Activated CD4-positive, alpha-beta T cell treated with anti-CD3 and anti-CD28 coated beads for 24 hours (primary cell): ENCODE measurements at places on chromosomes 5 and 9.

- no peak for DNase-seq
Measured at GRCh38 chr5:167696558-167697314, 594.7 kb upstream of the WWC1 start.

DNA sequence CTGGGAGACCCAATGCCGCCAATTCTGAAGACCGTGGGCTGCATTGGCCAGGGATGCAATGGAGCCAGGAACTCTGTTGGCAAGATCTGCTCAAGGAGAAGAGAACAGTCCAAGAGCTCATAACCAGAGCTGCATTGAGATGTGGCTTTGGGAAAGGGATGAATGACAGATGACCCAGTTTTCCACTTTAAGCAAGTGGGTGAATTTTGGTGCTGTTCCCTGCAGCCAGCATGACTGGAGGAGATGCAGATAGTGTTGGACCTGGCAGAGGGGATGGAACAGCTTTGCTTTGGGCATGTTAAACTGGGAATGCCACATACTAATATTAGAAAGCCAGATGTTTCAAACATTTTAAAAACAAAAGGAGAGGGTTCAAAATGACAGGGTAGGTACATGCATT is 143.1 kb downstream of the FSTL4 start:
- DNase-seq: no peak

DNA sequence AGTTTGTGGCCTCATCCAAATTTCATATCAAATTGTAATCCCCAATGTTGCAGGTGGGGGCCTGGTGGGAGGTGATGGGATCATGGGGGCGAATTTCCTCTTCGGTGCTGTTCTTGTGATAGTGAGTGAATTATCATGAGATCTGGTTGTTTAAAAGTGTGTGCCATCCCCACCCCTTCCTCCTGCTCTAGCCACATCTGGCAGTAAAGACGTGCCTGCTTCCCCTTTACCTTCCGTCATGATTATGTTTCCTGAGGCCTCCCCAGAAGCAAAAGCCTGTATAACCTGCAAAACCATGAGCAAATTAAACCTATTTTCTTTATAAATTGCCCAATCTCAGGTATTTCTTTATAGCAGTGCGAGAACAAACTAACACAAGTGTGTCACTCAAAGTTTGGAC is 71.0 kb upstream of the MOCS2 start:
- no peak for DNase-seq

- DNase-seq: no peak
Measured at GRCh38 chr5:146066968-146067367, 38.4 kb downstream of the PLAC8L1 start.

GRCh38 chr5:76544268-76544926 is 78.8 kb downstream of the F2RL2 start:
- DNase-seq: peak; percentile 20

GRCh38 chr9:76185432-76185831 is 208.8 kb downstream of the RFK start:
- no peak for DNase-seq

GRCh38 chr5:89988998-89989655 is 420.4 kb downstream of the CETN3 start:
- DNase-seq: no peak

DNA sequence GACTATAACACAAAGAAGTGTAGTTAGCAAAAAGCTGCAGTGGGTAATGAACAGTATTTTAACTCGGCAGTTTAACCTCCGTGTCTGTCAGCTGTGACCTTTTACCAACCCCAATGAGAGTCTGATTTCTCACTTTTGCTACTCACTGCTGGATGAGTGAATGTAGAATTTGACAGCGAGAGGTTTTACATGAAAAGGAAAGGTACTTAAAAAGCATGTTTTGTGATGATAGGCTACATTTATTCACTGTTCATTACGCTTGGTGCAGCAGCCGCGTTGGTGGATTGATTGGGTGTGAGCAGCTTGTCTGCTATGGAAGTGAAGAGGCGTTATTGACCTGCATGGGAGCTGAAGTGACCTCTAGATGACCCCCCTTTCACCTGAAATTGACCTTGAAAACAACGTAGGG is 867.7 kb downstream of the NR2F1-AS1 start:
- DNase-seq: no peak

GRCh38 chr9:38074441-38074961 is 5.5 kb upstream of the SHB start:
- DNase-seq: no peak

- DNase-seq: no peak
Measured at GRCh38 chr9:98873951-98874371, 66.5 kb downstream of the GALNT12 start.

- no peak for DNase-seq
Measured at GRCh38 chr5:137636830-137637714, 98.8 kb downstream of the KLHL3 start.

- no peak for DNase-seq
Measured at GRCh38 chr9:136282272-136282861, 21.5 kb downstream of the CCDC187 start.

- no peak for DNase-seq
Measured at GRCh38 chr9:116587919-116588318, 99.2 kb upstream of the TRIM32 start.

DNA sequence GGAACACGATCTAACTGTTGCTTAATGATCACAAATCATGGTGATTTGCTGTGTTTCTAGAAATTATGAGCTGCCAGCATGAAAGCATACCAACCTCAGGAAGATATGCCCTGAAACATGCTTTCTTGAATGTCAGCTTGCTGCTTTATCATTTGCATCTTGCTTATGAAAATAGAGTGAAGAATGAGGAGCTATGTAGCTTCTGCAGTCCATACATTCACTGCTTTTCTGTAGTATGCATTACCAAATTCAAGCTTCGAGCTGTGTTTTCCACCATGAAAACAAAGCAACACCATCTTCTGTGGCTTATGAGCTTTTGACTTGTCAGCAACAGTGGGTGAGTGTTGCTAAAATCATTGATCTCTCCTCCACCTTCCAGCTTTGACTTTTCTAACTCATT is 16.5 kb downstream of the F2RL2 start:
- DNase-seq: no peak

GRCh38 chr9:129569502-129570449 is 51.1 kb downstream of the C9orf50 start:
- DNase-seq: no peak

DNA sequence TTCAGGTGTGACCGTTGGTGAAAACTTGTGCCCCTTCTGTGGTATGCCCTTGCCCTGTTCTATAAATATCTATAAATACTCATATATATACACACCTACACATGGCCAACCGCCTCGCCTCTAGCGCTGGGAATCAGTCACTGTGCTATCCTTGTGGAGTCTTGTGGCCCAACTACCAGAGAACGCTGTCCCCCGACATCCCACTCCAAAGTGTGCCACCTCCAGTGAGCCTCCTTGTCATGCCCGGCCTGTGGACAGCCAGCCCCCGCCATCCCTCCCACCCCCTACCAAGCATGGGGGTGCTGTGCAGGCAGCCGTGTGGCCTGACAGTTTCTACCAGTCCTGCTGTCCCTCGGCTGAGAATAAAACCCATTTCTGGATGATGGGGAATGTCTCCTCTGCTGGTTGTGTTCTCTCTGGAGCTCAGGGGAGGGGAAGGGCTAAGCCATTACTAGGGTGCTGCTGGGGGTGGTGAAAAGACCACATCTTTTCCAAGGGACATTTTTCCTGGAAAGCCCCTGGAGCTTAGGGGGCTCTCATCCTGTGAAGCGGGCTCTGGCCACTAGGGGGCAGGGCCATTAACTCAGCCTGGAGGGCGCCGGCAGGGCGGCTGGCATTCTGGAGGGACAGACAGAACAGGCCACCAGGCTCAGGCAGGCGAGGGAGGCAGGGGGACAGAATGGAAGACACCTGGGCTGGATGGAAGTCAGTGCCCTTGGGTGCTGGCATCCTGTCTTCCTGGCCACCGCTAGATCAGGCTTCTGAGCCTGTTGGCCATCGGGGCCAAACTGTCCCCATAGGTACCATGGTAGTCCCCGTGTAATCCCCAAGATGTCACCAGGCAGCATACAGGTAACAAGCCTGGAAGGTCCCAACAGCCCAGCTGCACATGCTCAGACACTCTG is 20.7 kb downstream of the GOLGA2 start:
- peak; percentile 28 for DNase-seq

DNA sequence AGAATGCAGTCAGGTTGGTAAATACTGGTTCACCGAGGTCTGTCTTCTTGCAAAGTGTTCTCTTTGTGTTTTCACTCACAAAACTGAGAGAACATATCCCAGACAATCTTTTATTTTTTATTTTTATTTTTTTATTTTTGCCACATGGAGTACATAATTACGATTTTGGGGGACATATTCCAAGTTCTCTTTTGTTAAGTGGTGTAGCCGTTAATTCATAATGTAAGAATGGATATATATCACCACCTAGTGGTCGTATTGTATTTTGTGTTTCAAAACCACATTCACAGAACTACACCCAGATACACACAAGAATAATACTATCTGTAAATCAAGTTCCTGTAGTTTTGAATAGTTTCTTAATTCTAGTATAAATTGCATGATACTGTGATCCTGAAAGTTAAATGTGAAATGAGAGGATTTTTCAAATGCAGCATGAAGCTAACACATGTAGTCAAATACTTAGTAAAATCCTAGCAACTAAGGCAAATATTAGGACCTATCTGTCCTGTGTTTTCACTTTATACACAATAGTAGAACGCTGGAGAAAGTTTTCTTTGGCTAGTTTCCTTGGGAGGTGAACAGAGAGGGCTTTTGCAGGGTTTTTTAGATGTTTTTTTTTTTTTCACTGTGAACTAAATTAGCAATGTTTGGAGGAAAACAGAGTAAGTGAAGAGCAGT is 92.7 kb downstream of the VCAN start:
- no peak for DNase-seq

- DNase-seq: no peak
Measured at GRCh38 chr5:43859309-43859708, 256.3 kb downstream of the NNT start.

DNA sequence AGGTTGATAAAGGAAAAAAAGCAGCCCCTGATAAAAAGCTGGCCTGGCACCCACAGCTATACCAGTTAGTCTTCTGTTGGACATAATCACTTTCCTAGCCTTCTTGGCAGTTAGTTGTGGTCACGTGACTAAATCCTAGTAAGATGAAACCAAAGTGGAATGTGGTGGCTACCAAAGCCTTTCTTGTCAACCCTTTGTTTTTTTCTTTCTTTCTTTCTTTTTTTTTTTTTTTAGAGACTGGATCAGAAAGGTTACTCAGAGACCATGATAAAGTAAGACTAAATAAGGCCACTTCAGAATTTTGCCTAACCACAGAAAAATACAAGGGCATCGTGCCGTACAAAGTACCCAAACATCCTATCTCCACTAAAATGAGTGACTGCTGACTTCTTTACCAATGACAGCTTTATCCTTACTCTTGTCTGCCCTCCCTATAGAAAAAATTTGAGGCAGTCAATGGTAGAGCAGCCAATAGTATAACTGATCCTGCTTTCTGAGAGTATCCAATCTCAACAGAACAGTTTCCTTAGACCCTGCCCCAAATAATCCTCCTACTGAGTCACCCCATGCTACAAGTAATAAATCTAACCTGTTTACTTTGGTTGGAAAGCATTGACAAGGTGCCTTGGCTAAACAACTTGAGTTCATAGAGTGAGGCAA is 14.2 kb upstream of the KIF27 start:
- no peak for DNase-seq

DNA sequence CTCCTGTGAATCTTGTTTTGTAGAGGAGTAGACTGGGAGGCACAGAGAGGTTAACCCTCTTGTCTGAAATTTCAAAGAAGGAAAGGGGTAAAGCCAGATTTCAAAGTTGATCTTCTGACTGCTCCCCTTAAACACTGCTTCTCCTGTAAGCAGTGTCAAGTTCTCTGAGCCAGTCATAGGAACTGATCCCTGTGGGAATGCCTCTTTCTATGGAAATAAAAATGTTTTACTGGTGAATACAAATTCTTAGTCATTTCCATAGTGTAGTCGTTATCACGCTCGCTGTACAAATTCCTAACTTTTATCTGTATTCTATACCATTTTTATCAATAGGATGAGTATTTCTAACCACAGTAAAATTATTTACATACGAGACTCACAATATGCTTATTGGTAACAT is 66.3 kb upstream of the PRRC1 start:
- no peak for DNase-seq

DNA sequence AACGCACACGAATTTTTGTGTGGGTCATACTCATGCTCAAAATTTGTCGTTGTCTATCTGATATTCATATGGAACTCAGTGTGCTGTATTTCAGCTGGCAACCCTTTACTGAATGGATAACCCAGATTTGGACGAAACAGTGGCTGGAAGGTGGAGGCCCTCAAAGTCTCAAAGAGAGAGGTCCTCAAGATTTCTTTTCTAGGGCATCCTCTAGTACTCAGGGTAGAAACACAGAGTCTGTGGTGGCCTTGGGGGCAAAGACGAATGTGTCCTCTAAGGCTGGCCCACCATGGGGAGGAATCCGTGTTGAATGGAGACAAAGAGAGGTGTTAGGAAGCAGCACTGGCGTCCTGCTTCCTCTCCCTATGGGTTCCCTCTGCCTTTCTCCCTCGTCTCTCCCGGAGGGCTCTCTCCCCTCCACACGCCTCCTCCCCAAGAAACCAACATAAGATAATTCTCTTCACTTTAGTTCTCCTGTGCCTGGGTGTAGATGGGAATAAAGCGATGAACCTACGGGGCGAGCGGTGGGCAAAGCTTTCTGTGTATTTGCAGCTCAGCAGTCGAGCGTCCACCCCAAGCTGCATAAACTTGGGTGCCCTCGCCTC is 333.7 kb downstream of the CWC27 start:
- DNase-seq: no peak

GRCh38 chr5:1526681-1527131 is 2.9 kb upstream of the LPCAT1 start:
- DNase-seq: no peak
